ENCODE measurements at places on chromosomes 1 and 21.

GRCh38 chr1:108745980-108746381 is 493 bp upstream of the STXBP3 start:
- DNase-seq = no peak

DNA sequence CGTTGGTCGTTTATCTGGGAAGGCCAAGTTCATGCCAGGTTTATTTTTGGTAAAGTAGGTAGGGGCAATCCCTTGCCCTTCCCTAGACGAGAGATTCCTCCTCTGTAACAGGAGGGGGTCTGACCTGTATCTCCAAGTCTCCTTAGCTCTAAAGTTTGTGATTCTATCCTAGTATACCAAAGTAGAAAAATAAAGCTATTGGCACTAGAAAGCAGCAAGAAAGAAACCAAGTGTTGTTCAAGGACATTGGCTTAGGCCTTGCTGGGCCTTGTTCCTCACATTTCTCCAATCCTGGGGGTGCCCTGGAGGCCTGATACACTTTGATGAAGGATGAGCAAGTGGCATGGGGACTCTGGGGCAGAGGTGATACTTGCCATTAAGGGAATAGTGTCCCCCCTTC is 814 bp downstream of the MTARC2 start:
- no peak for DNase-seq

DNA sequence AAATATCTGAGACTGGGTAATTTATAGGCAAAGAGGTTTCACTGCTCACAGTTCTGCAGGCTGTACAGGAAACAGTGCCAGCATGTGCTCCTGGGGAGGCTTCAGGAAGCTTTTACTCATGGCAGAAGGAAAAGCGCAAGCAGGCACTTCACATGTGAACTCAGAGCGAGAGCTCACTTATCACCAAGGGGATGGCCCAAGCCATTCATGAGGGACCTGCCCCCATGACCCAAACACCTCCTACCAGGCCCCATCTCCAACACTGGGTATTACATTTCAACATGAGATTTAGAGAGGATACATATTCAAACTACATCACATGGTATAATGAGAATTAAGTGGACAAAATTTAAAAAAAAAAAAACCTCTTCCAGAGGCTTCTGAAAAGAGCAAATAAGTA is 13.7 kb downstream of the WASF2 start:
- no peak for DNase-seq

DNA sequence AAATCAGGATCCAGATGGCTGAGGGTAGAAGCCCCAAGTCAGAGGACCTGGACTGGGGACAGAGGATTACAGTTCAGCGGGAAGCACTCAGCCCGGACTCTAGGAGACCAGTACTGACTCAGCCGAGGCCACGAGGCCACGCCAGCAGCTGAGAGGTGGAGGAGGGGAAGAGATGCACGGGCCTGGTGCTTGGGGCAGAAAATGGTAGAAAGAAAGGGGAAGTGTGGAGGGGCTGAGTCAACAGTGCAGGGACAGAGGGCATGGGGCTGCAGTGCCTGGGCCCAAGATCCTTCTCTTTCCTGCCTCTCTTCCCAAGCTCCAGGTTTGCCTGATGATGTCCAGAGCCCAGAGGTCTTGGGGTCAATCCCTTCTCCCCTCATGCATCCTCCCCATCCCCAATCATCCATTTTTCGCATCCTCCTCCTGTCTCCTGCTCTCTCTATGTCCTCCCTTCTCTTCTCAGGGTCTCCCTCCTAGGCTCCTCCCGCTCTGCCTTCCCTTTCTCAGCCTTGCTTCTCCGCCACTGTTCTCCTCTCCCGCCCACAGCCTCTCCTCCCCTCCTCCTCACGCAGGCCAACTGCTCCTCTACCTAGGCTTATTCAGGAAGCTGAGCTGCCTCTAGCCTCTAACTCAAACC is 7.7 kb downstream of the ARHGEF2 start:
- no peak for DNase-seq

DNA sequence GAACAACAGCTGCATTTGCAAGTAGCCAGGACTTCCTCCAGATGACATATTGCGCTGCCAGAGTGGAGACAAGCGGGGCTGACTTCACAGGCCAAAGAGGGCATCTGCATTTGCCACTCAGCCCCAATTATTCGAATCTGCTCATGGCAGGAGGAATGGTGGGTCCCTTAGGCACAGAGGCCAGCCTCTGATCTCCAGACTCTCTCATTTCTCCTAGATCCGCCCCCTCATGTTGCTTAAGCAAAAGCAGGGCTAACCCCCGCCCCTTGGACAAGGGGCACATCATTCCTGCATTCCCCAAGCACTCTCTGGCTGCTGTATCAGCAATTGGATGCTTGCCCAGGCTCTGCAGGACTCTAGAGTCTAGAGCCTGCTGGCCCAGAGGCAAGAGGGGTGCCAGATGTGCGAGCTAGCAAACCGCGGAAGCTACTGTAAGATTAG is 262.4 kb downstream of the ST6GALNAC3 start:
- DNase-seq = no peak

DNA sequence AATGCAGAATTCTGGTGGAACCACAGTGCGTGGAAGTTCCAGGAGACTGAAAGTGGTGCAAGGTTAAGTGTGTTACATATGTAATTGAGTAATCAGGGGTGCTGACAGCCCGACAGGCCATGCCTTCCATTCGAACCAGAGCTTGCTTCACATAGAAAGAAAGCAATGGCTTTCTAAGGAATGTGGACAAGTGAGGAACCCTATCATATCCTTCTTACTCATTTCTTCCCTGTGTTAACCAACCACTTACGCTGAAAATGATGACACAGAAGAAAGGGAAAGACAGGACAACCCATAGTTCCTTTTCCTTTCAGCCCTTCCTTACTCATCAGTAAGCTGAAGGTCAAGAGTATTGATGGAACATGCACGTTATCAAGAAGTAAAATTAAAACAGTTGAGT is 48.1 kb upstream of the KCNA3 start:
- no peak for DNase-seq

- DNase-seq = no peak
Observed at GRCh38 chr21:41839387-41840000, 39.6 kb downstream of the PRDM15 start.

DNA sequence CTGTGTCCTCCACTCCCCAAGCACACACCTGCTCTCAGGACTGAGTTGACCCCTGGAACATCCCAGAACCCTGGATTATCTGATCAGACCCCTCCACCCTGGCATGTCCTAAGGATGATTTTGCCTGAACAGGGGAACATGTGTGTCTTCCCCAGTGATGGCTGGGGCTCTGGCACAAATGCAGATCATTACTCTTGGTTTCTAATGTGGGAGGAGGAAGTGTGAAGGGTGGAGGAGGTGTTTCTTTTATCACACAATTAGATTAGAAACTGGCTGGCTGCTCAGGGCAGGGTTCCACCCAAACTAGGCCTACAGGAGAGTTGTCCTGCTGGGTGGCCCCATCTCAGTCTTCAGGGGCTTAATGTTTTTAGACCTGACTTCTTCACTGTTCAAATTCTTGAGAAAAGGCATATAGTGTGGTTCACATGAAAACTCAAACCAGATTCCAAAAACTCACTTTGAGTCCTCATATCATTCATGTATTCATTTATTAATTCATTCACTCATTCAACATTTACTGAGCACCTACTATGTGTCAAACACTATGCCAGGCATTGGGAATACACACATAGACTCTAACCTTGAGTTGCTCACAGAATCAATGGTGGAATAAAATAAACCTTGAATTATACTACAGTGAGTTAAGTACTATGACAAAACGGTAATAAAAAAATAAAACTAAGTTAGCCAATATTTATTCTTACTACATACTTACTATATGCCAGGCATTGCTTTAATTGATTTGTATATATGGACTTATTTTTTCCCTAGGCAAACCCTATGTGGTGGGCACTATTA is 221.8 kb upstream of the JUN start:
- DNase-seq = no peak

- no peak for DNase-seq
Observed at GRCh38 chr1:210738256-210738655, 395.7 kb downstream of the KCNH1 start.

- no peak for DNase-seq
Observed at GRCh38 chr1:21106709-21107108, 70.0 kb downstream of the EIF4G3 start.

- no peak for DNase-seq
Observed at GRCh38 chr1:21842606-21843162, 30.6 kb downstream of the LDLRAD2 start.

- DNase-seq = no peak
Observed at GRCh38 chr1:17885663-17886320, 130.7 kb downstream of the ACTL8 start.

GRCh38 chr1:55443175-55443915 is 228.2 kb upstream of the USP24 start:
- no peak for DNase-seq

DNA sequence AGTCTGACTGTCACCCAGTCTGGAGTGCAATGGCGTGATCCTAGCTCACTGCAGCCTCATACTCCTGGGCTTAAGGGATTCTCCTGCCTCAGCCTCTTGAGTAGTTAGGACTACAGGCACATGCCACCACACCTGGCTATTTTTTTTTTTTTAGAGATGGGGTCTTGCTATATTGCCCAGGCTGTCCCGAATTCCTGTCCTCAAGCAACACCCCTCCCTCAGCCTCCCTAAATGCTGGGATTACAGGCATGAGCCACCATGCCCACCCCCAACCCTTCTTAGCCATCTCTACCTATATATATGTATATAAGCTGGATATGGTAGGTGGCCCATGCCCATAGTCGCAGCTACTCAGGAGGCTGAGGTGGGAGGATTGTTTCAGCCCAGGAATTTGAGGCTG is 13.4 kb upstream of the SLC25A44 start:
- DNase-seq = no peak

DNA sequence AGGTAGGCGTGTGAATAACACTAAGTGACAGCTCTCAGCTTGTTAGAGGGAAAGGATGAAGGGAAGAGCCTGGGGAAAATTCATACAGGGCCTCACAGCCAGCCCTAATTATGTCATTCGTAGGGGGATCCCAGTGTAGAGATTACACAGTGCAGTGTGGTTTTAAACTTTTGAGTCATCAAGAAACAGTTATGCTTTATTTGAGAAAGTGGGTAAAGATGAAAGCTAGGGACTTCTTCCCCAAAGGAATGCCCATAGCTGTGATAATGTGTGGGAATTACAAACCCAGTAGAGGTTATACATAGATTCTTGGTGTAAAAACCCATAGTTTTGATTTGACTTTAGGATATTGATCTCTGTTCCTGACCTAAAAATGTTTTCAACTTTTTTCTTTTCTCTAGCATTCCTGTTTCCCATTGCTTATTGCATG is 1.9 kb downstream of the TTF2 start:
- peak; percentile 27 for DNase-seq

DNA sequence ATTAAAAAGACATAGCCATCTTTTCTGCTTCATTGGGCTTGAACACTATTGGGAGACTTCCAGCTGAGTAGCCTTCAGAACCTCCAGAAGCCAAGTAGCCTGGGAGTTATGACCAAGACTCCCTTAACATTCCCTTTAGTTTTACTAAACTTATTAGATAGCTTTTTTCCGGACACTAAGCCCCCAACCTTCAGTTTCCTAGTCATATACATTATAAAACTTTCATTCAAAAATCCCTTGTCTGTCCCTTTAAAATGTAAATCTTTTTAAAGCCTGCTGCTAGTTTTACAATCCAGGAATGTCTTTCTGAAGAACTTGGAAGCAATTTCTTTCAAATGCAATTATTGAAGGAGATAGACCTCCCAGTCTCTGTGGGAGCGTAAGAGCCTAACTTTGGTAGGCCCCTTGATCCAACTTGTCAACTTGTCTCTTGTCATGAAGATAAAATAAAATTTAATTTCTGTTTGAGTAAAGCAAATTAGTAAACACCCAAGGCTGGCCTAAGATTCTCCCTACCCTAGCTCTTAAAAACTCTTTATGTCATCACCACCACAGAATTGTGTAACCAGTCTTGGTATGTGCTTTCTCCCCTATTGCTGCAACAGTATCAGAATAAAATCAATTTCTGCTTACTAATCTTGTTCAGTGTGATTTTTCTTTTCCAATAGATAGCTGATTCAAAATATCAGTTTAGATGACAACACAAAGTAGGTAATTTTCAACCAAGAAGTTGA is 796.2 kb downstream of the PLA2G4A start:
- no peak for DNase-seq

DNA sequence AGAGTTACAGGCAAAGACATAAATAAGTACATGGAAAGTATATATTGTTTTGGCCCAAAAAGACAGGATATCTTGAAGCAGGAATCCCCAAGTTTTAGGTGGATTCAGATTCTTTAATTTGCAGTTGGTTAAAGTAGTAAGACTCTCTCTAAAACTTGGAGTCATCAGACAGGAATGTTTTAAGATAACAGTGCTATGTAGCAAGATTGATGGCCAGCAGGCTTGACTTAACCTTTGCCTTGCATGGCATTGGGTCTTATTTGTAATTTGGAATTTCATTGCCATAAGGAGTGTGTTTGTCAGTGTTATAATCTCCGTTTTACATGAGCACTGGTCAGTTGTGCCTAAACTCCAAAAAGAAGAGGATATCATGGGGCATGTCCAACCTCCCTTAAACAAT is 727.6 kb upstream of the CHRM3 start:
- DNase-seq = no peak

- DNase-seq = no peak
Observed at GRCh38 chr1:4084048-4084431, 184.0 kb upstream of the C1orf174 start.

DNA sequence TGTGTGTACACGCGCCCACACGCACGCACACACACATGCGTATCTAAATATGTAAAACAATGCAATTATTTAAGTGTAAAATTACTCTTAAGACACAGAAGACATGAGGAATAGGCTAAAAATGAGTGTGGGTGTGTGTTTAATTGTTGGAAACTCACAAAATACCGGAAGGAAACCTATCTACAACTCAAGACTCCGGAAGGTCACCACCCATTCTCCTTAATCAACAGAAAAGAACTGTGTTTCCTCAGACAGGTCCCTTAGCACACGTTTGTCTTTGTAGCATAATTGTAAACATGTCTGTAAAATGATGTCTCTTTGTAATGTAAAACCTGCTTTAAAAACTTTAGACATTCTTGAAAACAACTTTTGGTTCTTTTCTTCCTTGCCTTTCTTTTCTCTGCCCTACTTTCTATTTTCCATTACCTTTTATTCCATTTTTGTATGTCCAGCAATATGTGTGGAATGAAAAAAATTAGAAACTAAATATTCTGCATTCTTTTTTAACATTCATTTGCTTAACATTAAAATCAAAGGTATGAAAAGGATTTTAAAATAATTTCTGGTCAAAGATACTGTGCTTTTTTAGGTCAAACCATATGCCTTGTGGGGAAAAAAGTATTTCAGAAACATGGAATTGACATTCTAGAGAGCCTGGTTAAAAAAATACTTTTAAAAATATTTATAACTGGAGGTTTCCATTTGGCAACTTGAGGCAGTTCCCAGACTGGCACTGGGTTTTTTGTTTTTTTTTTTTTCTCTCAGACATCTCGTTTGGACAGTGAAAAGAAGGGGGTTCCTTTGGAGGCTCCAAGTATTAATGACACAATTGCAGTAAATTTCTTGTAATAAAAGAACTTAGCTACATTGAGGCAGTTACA is 46.2 kb downstream of the ATP5PF start:
- DNase-seq = no peak

Data from activated CD4-positive, alpha-beta T cell treated with anti-CD3 and anti-CD28 coated beads for 4 hours (primary cell).